NCI-H2081 treated with DMSO at 0.1 percent for 48 hours (cell line): ENCODE measurements at places on chromosomes 6 and 20.

- DNase-seq, result no peak
Observed at GRCh38 chr20:53328961-53329360, 264.7 kb downstream of the ZNF217 start.

- DNase-seq, result no peak
Observed at GRCh38 chr6:54990001-54990400, 143.4 kb downstream of the FAM83B start.

- DNase-seq, result no peak
Observed at GRCh38 chr6:33683051-33683571, 28.4 kb downstream of the UQCC2 start.

GRCh38 chr6:31145386-31145785 is 6.5 kb upstream of the PSORS1C2 start:
- DNase-seq, result no peak

- DNase-seq, result no peak
Observed at GRCh38 chr6:106530502-106530901, 98.8 kb downstream of the RTN4IP1 start.

- DNase-seq, result no peak
Observed at GRCh38 chr6:137236581-137237355, 17.6 kb upstream of the IFNGR1 start.

DNA sequence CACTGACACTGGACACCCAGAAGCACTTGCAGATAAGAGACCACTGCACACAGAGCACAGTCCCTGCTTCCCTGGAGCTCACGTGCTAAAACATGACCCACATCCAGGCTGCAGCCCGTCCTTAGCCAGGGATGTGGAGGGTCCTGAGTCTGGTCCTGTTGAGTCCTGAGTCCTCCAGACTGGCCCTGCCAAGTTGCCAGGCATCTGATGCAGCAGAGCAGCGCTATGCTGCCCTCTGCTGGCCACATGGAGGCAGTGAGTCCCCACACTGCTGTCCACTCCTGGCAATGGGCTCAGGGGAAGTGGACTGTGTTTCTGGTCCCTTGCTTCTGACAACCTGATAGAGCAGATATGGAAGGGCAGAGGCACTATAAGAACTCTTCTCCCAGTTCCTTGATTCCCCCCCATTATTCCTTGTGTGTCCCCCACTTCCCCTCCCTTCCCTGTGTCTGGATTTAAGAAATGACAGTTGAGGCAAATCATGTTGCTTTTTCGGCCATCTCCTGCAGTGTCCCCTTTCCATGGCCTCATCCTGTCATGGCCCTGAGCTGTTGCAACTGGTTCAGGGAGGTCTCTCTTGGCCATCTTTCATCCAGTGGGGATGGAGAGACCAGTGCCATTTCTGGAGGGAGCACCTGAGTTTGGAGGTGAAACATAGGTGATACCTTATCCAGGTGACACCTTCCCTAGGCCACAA is 86.0 kb downstream of the DHX35 start:
- DNase-seq, result no peak

DNA sequence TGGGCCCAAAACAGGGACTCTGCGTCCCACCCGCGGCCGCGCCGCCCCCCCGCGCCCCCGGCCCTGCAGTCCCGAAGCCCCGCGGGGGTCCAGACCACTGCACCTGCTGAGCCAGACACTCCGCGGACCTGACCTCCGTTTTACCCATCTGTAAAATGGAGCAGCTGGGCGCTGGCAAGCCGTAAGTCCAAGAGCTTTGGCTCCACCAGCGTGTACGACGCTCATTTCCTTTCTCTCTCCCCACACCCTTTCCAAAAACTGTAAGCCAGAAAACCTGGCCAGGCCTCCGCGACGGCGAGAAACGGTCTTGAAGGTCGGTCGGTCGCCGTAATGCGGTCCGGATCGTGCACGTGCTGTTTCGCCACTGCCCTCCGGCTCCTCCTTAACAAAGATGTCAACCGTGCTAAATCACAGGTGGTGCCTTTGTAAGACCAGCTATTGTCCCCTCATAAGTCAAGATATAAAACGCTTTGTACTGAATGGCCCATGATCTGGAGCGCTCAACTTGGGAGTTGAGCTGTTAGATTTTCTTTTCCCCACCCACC is 7.8 kb upstream of the NR2E1 start:
- DNase-seq, result no peak

GRCh38 chr6:107941627-107942026 is 16.4 kb downstream of the SEC63 start:
- DNase-seq, result no peak

- DNase-seq, result no peak
Observed at GRCh38 chr6:40440053-40440452, 147.1 kb downstream of the LRFN2 start.

DNA sequence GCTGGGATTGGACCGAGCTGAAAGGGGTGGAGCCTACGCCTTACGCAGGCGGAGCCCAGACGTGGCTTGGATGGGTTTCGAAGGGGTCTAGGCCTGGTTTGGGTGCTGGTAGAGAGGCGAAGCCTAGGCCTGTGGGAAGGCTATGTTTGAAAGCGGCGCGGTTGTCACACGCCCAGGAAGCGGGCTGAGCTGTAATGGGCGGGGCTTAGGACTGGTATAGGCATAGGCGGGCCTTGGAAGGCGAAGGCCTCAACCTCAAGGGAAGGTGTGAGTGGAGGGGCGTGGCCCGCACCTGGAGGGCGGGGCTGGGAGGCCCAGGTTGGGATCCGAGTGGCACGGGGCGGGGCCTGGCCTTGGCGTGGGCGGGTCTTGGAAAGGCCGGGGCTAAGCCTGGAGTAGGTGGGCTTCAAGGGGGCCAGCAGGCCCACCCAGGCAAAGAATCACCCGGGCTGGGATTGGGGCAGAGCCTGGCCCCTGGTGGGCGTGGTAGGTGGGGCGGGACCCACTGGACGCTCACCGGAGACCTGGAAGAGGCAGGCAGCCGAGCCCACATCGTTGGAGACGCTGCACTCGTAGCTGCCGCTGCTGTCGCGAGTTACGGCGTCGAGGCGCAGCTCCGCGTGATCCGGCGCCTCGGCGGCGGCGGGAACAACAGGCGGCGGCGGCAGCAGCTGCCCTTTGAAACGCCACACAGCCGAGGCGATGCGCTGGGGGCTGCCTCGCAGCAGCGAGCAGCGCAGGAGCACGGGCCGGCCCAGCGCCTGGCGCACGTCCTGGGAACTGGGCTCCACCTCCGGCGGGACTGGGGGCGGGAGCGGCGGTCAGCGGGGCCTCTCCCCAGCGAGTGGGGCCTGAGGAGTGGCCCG is 49.0 kb downstream of the MDGA1 start:
- DNase-seq, result no peak

DNA sequence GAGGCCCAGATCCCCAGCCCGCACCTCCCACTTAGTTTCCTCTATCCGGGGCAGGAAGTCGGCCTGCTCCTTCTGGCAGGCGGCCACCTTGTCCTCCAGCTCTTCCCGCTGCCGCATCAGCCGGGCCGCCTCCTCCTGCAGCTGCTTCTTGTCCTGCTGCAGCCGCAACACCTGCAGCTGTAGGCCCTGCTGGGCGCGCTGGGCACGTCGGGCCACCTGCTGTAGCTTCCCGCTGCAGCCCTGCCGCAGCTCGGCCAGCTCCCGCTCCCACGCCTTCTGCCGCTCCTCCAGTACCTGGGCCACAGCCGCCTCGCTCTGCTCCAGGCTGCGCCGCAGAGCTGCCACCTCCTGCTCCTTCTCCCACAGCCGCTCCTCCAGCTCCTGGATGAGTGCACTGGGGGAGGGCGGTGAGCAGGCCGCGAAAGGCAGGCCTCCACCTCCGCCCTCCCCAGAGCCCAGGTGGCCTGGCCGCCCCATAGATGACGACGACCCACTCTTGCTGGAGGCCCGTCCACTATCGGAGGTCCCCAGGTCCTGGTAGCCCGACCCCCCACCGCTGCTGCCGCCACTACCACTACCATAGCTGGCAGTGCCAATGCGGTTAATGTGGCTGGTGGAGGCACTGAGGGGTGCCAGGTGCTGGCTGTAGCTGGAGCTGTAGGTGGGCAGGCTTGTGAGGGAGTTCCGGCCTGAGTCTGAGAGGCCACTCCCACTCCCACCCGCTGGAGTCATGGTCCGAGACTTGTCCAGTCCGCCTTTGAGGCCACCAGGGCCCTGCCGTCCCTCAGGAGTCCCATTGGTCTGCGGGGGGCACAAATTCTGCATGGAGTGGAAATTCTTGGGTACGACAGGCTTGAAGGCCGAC is 6.0 kb upstream of the FASTKD5 start:
- no peak for DNase-seq

GRCh38 chr6:150456466-150456865 is 87.7 kb downstream of the IYD start:
- DNase-seq, result no peak

DNA sequence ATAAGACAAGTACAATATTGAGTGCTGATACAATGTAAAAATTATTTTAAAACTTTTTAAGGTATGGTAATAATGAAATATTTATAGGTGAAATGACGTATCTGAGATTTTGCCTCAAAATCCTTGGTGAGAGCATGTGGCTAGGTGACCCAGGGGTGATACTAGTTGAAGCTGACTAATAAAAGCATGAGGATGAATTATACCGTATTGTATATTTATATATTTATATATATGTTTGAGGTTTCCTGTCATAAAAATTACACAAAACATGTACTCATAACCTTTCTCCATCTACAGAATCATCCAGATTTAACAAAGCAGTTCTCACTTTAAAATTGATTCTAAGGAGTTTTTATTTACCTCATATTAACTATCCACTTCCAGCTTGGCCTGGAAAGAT is 358.1 kb downstream of the CDKAL1 start:
- DNase-seq, result no peak
